ENCODE measurements at places on chromosomes 4 and X.

- no peak for DNase-seq
Observed at GRCh38 chrX:15146515-15146914, 123.4 kb downstream of the ASB9 start.

DNA sequence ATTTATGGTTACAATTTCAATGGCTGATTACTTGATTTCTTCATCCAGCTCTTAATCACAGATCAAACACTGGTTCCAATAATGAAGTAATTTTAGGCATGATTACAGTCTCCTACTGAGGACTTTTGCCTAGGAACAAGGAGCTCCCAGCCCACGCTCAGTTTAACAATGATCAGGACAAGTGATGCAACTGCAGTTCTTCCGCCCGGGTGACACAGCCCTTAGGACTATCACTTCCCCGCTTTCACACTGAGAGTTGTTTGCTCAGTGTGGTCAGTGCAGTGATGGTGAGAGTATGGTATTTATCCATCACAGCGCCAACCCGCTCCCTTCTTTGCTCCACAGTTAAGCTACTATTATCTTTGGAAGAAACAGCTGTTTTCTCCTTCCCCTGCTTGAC, 203.2 kb upstream of the MBNL3 start:
- DNase-seq = no peak

GRCh38 chr4:114296126-114296525, 302.5 kb upstream of the UGT8 start:
- no peak for DNase-seq

- DNase-seq = no peak
Observed at GRCh38 chrX:116232833-116233232, 62.3 kb downstream of the AGTR2 start.

DNA sequence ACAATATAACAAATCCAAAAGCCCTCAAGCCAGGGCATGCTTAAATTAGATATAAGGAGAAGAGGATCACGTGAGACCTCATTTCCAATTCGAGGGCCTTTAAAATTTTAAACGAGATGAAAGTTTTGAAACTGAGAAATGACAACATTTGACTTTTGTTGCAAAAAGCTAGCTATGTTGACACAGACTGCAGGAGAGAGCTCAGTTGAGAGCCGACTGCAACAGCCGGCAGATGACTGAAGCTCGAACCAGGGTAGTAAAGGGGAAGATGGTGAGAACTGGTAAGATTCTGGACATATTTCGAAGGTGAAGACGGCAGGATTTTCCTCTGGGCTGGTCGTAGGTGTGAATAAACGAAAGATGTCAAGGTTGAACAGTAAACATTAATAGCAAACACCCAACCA, 773 bp downstream of the PRMT9 start:
- DNase-seq = peak; percentile 52

DNA sequence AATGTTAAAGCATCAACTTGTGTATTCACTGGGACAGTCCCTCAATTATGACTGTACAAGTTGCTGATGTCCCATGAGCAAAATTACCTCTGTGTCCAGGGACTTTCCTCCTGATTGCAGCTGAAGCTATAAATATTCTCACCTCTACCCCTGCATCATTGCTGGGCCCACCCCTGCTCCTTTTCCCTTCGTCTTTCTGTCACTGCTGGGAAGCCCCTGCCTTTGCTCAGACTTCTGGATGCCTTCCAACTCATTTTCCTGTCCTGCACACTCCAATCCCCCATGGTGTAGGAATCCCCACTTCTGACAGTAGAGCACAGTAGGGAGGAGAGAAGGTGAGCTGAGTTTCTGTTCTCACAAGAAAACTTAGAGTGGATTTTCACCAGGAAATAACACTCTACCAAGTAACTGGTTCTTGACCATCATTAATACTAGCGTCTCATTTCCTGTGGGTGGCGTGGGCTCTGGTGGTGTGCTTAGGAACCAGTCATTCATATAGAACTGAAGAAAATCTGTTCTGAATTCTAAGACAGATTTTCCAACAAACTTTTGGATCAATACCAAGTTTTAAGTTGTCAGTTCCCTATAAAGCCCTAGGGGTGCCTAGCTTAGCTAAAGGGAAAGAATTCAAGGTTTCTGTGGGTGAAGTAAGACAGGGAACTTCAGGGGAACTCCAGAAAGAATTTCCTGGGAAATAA, 136.2 kb upstream of the MED14 start:
- no peak for DNase-seq

- no peak for DNase-seq
Observed at GRCh38 chr4:127775843-127776242, 6.3 kb upstream of the HSPA4L start.

DNA sequence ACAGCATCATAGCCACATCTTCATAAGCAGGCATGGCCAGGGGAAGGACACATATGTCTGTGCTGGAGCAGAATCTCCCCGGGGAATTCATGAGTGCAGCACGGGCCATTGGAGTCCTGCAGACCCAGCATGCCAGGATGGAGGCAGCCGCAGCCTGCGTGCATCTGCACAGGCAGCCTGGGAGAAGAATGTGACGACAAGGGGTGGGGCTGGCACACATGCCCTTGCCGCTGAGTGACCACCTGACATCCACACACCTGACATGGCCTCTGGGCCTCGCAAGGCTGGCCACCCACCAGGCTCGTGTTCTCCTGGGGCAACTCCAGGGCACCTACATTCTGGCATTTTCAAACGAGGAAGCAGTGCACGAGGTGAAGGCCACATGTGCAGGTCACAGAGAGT, 66.2 kb upstream of the AFAP1 start:
- no peak for DNase-seq

DNA sequence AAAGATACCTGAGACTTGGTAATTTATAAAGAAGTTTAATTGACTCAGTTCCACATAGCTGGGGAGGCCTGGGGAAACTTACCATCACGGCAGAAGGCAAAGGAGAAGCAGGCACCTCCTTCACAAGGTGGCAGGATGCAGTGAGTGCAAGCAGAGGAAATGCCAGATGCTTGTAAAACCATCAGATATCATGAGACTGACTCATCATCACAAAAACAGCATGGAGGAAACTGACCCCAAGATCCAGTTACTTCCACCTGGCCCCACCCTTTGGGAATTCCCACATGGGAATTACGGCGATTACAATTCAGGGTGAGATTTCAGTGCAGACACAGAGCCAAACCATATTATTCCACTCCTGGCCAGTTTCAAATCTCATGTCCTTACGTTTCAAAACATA, 514.7 kb upstream of the SPANXN1 start:
- no peak for DNase-seq

DNA sequence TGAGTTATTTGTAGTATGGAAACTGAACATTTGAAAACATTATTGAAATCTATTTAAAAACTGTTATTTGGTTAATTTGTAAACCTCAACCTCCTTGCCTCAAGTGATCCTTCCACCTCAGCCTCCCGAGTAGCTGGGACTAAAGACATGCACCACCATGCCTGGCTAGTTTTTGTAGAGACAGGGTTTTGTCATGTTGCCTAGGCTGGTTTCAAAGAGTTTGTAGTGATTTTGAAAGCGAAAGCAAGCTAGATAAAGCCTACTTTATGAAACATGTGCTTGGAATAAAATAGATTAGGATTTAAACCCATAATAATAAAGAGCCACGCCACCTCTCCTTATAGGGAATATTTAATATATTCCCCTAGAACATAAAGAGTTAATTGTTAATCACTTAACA, 23.5 kb downstream of the ARSJ start:
- DNase-seq = no peak

- peak; percentile 16 for DNase-seq
Observed at GRCh38 chr4:165872461-165873297, at the start of gene TLL1. Gene TLL1 (plus strand): TSS chr4:165873237. CDS start chr4:165873905, 668 bp downstream.

DNA sequence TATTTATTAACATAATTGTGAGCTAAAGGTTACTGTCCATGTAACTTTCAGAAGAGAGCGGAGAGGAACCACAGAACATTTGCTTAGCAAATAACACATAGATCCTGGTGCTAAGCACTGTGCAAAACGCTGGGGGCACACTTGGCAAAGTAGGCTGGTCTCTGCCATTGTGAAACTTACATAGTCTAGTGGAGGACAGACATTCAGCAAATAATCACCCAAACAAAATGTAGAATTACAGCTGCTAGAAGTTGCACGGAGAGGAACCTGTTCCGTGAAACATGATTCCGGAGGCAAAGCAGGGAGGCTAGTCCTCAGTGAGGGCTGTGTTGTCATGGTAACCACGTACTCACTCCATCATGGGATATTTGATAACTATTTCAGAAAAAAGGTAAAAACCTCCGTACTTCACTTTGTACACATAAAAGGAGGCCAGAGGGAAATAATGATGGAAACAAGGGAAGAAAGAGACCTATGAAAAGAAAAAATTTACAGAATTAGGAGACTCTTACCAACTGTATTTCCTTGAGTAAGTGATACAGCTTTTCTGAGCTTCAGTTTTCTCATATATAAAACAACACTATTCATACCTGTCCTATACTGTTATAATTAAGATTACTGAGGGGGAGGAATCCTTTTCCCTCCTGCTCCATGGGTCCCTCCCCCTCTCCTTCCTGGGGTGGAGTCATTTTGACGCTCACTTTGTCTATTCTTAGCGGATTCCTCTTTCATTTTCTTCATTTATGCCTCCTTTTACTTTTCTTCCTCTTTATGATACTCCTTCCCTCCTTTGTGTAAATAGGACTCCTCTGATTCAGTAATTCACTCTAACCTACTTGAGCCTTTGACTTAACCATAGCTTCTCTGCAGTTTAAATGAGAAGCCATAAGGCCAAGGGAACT, 825 bp upstream of the RASGEF1B start:
- peak; percentile 71 for DNase-seq

GRCh38 chr4:165398570-165398969, 19.8 kb downstream of the CPE start:
- no peak for DNase-seq

DNA sequence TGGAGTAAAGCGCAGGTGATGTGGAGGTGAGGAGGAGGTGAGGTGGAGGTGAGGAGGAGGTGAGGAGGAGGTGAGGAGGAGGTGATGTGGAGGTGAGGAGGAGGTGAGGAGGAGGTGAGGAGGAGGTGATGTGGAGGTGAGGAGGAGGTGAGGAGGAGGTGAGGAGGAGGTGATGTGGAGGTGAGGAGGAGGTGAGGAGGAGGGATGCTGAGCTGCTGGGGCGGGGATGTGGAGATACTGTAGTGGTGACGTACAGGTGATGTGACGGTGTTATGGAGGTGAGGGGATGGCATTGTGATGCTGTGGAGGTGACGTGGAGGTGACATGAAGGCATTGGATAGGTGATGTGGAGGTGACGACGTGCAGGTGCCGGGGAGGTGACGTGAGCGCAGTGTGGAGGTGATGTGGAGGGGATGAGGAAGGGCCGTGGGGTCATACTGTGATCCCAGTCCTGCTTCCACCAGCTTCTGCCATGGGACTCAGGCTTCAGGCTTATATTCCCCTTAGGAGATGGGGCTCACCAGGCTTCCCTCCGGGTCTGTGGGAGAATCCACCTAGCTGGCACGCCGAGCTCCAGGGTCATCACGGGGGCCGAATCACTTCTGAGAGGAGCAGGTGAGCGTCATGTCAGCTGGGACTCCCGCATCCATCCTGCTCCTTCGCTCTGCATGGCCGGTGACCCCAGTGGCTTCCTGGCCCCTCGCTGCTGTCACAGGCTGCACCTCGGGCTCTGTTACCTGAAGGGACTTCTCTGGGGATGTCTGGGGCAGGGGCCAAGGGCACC, 47.9 kb upstream of the GRPEL1 start:
- no peak for DNase-seq

- no peak for DNase-seq
Observed at GRCh38 chr4:99029018-99029735, 33.7 kb downstream of the METAP1 start.

GRCh38 chrX:38183596-38183995, 37.1 kb downstream of the SRPX start:
- DNase-seq = no peak

DNA sequence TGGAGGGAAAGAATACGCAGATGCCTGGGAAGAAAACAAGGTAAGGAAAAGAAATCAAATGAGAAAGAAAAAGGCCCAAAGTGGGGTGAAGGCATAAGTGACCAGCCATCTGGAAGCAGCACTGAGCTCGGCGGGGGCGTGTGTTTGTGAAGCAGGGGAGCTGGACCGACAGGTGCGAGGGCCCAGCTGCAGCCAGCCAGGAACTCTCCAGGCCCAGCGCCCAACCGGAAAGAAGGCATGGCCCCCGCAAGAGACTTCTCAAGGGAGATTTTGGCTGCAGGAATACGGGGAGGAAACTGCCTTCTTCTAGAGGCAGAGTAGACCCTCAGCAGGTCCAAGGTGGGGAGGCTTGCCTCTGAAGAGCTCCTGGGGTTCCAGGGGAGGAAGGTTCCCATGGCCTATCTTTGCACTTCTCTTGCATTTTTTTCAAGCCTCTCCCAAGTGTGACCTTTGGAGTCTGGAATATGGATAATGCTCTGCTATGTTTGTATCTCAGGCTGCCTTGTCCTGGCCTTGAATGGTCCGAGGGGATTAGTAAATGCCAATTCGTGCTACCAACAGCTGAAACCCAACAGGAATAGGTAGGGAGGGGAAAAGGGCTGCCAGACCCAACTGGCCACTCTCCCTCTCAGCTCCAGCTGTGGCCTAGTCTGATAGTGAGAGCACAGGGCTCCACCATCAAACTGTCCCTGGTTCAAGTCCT, 10.8 kb upstream of the CITED1 start:
- DNase-seq = no peak

- DNase-seq = no peak
Observed at GRCh38 chrX:107729558-107730297, 45.9 kb downstream of the TSC22D3 start.

GRCh38 chr4:138911909-138912703, 103.5 kb upstream of the NOCT start:
- no peak for DNase-seq

- DNase-seq = no peak
Observed at GRCh38 chrX:1610166-1610565, 4.7 kb upstream of the ASMT start.

DNA sequence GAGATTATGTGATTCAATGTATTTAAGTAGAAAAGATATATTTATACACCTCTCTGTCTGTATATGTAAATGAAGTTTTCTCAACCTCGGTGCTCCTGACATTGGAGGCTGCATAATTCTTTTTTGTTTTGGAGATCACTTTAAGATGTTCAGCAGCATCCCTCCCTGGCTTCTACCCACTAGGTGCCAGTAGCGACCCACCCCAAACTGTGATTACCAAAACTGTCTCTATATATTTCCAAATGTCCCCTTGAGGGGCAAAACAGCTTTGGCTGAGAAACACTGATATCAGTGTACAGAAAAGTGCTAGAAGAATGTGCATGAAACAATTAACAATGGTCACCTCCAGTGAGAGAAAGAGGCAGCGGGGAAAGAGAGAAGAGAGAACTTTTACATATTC, 51.2 kb downstream of the DCX start:
- no peak for DNase-seq

- peak; percentile 66 for DNase-seq
Observed at GRCh38 chrX:44873415-44874276, 658 bp downstream of the KDM6A start.

DNA sequence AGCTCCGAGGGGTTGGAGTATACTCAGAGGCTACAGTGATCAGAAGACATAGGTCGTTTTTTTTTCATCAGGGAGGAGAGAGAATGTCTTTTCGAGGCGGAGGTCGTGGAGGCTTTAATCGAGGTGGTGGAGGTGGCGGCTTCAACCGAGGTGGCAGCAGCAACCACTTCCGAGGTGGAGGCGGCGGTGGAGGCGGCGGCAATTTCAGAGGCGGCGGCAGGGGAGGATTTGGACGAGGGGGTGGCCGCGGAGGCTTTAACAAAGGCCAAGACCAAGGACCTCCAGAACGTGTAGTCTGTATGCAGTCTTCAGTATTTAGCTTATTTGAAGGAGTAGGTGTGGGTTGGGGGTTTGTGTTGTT, 500 bp downstream of the GAR1 start:
- DNase-seq = no peak

All from right lung (tissue), 10 donors.